ENCODE measurements at places on chromosomes 12 and 14.

- DNase-seq, result no peak
These were observed 3.3 kb downstream of the RAD52 start for GRCh38 chr12:946212-946611.

DNA sequence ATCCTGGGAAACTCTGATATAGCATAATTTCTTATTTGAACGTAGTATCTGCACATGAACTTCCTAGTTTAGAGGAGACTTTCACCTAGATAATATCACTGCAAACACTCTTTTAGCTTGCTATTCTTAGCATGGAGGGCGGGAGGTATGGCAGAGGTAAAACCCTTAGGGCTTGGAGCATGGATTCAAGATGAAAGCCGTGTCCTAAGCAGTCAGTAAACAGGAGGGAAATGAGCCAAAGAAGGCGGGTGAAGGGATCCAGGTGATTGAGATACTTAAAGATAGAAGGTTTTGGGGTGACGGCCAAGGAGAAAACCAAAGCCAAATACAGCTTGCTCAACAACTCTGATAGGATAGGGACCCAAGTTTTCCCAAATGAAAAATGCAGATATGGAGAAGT is 107.1 kb upstream of the BCAT1 start:
- no peak for DNase-seq

- DNase-seq, result no peak
These were observed 15.0 kb downstream of the MDM1 start for GRCh38 chr12:68317047-68317667.

DNA sequence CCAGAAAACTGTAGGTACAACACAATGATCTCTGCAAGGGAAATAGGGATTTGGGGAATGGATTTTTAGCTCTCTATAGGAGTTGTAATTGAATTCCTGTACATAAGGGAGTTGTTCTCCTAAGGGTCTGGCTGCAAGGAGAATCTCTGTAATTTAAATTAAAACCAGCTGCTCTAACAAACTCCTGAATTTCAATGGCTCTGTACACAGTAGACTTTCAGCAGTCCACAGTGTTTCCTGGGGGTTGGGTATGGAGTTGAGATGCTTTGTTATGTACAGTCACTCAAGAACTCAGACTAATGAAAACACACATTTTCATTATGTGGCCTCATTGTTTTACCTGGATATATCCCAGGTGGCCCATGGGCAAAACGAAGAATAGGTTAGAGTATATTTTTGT is 93.2 kb downstream of the NAV3 start:
- no peak for DNase-seq

Measured in left lobe of liver (tissue), 2 donors.